ENCODE measurements at places on chromosomes 12 and 14.
A peak's percentile ranks its signal among the peaks of the same experiment; 100 is the strongest.

DNA sequence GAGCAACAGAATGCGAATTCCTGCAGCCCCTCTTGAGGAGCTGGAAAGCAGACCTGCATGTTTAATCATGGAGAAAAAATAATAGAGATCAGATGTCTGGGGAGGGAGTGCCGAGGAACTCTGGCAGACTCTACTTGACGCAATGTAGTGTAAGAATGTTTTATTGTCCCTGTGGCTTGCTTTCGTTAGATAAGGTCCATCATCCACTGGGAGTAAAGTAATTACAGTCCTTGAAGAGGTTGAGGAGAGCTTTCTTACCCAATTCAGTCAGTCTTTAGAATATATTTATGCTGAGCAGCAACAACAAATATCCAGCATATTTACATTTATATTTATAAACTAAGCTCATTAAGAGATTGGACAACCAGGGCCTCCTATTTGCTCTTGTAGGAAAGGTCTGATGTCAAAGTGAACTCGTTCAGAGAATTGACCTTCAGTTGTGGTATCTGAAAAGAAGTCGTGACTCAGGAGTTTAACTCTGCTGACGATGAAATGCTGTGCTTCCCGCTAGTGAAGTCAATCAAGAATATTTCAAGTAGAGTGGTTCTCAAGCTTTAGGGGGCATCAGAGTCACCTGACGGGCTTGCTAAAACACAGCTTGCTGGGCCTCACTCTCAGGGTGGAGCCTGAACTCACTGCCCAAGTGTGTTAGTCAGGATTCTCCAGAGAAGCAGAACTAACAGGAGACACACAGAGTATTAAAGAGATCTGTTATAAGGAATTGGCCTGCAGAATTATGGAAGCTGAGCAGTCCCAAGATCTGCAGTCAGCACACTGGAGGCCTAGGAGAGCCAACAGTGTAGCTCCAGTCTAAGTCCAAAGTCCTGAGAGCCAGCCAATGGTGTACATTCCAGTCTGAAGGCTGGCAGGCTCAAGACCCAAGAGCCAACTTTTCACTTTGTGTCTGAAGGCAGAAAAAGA lies 139.3 kb upstream of the LMNTD1 start:
- no peak for DNase-seq

GRCh38 chr12:1662761-1663439 lies 28.0 kb upstream of the ADIPOR2 start:
- DNase-seq: no peak

- DNase-seq: no peak
Measured at GRCh38 chr12:131586761-131587160, 124.1 kb upstream of the SFSWAP start.

DNA sequence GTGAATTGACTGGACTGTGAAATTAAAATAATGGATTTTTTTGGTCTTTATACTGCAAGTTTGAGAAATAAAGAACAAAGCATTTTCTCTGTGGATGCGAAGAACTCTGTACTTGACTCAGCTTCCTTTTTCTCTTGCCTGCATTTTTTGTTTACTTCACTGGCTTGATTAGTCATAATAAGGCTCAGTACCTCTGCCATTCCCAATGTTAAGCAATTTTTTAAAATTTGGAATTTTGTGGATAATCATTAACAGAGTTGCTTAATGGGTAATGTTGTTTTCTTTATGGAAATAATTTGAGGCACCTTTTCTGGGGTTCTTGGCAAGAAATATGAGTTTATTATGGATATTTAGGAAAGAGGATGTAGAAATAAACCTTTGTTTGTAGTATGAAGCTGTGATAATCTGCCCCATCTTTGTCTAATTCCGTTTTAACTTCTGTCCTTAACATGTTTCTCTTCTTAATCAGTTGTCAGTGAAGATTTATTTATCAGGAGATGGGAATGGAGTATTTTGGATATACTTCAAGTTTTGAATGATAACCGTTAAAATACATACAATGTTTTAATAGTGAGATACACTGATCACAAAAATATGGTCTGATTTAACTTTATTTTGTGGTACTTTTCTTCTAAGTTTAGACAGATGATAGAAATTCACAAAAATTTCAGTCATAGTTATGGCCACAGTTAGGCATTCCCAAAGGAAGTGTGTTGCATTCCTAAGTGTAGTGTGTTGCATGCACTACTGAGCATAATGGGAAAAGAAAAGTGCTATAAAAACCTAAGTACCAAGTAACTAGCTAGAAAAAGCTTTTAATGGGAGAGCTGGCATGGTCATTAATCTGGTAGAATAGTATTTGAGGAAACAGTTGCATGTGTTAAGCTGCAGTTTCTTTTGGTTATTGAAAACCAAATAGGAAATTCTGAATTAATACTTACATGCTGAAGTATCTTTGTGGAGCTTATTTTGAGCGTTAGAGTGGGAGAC lies 27.7 kb downstream of the WNK1 start:
- DNase-seq: no peak

DNA sequence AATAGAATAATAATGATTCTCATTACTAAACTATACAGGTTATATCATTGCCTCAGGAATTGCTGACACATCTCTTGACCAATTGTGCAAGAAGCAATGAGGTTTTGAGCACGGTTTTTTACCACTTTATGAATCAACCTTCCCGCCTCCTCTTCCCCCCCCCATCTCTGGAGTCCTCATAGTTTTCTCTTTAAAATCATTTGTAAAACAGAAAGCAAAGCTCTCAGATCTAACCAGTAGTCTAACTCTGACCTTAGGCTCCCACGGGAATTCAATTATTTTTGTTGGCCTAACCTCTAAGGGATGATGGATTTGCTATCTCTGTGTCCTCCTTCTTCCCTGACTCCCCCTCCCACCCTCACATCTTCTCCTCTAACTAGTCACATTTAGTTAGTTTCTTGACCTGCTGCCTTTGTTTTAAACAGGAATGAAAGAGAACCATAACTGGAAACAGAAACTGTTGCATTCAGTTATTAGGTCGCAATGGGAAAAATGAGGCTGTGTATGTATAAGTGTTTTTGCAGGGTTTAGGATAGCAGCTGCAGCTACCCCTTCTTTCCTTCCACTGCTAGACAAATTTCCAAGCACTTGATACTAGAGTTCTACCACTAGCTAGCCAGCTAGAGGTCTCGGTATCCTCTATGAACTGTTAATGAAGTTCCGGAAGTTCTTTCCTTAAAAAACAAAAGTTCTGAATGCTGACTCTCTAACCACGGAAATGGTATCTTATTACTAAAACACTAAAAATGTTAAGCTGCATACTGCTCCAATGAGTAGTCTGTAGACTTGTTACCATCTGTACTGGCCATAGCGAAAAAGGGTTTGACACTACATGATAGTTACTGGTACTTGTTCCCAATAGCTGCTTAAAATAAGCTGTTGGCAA lies 65.4 kb downstream of the TAOK3 start:
- peak; percentile 34 for DNase-seq

DNA sequence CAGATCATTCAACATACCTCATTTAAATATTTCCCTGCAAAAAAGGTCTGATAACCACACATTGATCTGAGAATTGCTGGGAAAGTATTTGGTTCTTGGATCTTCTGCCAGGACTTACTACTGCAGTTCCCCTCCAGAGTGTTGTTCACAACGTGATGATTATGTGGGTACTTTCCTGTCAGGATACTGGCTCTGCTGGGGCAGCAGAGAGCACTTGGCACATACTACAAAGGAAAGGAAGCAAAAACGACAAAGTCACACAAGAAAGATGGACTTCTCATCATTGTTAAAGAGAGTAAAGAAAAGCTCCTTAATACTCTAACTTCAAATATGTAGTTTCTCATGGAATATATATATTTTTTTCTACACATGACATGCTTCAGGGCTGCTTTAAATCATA lies 11.5 kb downstream of the GNS start:
- no peak for DNase-seq

- no peak for DNase-seq
Measured at GRCh38 chr12:91111366-91112325, at the start of gene LUM. LUM (minus strand) TSS chr12:91111494; CDS start chr12:91108979, 2,515 bp downstream.

DNA sequence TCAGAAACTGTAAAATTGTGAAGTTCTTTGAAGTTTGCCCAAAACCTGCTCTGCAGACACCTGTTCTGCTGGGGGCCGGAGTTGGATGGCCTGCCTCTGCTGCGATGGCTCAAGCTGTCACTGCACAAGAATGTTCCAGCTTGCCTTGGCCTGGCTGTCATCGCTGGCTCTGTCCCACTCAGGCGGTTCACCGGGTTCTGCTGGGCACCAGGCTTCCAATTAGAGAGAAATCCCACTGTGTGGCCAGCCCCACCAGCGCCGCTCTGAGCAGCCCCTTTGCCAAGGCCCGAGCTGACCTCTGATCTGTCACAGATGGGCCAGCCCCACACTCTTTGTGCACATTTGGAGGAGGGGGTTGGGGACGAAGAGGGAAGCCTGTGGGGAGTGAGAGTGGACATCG lies 71.7 kb upstream of the GPATCH2L start:
- DNase-seq: no peak

- no peak for DNase-seq
Measured at GRCh38 chr14:77603654-77604255, 12.7 kb downstream of the SPTLC2 start.

- no peak for DNase-seq
Measured at GRCh38 chr12:71069311-71069710, 88.5 kb downstream of the TSPAN8 start.

DNA sequence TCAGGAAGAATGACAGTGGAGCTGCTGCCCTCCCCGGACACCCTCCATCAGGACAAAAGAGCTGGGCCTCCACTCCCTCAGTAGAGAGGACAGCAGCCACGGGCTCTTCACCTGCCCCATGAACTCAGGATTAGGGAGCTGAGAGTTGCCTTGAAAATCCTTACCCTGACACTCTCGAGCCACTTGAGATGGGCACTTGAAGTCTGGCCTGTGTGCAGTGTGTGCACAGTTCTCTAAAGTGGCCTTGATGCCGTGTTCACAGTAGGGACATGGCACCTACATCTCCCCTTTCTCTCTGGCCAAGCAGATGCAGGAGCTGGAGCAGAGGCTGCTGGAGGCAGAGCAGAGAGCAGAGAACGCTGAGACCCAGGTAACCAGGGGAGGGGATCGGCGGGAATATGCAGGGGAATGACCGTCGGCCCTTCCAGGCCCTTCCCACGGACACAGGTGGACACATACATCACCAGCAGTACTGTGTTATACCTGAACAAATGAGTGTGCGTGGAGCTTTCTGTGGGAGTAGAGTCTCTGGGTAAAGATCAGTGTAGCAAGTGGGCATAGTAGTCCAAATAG lies 22.5 kb downstream of the PLEKHH1 start:
- no peak for DNase-seq

DNA sequence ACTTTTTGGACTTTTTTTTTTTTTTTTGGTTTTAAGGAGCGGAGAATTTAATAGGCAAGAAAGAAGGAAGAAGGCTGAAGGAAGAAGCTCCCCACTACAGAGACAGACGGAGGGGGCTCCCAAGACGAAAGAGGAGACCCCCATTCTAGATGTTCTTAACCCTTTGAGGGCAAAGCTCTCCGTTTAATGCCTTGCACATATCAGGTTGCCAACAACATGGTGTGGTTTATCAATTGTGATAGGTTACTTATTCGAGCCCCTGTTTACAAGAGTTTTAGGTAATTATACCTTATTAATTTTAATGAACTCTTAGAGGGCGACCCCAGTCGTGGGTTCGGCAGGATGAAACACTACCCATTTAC lies 1.2 kb upstream of the FBXO33 start:
- DNase-seq: no peak

GRCh38 chr12:104050436-104050835 lies 449 bp upstream of the GLT8D2 start:
- DNase-seq: no peak

- DNase-seq: no peak
Measured at GRCh38 chr14:96088481-96088880, 49.3 kb downstream of the C14orf132 start.

- peak; percentile 4 for DNase-seq
Measured at GRCh38 chr14:58732387-58732786, 94.6 kb downstream of the DACT1 start.

- no peak for DNase-seq
Measured at GRCh38 chr12:107523775-107524535, 161.6 kb upstream of the PWP1 start.

DNA sequence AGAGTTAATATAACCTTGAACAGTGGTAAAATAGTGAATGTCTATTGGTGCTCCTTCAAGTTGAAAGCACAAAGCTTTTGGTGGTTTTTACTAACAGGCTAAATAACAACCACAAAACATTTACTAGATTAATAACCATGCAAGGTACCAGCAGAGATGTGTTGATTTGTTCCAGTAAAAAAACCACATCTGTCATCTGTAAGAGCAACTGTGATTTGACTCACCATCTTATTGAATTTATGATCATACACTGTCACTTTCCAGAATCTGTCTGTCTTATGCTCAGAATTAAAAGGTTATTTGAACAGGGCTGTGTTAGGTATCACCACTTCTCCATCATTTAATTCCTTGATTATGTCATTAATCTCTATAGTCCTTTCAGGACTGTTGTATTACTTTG lies 107.0 kb upstream of the PTHLH start:
- DNase-seq: no peak

DNA sequence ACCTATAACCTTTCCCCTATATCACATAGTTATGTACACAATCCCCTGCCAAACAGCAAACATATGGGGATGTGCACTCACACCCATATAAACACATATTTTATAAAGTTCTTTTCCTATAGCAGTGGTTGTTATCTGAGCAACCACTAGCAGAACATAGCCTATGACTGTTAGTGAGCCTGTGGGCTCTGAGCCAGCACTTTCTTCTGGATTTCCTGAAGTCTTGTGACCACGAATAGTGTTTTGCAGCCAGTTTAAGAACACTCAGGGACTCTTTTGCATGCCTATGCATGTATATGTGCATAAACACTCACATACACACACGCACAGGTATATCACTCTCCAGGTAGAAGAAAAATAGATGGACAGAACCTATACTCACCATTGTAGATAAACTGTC lies 17.1 kb downstream of the TESPA1 start:
- DNase-seq: no peak

- DNase-seq: no peak
Measured at GRCh38 chr12:105861227-105861626, 277.5 kb downstream of the NUAK1 start.

DNA sequence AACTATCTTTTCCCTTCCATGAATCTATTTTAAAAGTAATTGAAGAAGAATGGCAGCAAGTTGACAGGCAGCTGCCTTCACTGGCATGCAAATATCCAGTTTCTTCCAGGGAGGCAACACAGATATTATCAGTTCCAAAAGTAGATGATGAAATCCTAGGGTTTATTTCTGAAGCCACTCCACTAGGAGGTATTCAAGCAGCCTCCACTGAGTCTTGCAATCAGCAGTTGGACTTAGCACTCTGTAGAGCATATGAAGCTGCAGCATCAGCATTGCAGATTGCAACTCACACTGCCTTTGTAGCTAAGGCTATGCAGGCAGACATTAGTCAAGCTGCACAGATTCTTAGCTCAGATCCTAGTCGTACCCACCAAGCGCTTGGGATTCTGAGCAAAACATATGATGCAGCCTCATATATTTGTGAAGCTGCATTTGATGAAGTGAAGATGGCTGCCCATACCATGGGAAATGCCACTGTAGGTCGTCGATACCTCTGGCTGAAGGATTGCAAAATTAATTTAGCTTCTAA lies 18.4 kb downstream of the TMPO start:
- DNase-seq: no peak

GRCh38 chr12:119393677-119394076 lies 59.1 kb downstream of the CCDC60 start:
- no peak for DNase-seq

GRCh38 chr12:95962222-95962621 lies 19.1 kb downstream of the AMDHD1 start:
- DNase-seq: no peak
